AG20443 (cell line): ENCODE measurements at places on chromosomes 6 and 20.
A peak's percentile ranks its signal among the peaks of the same experiment; 100 is the strongest.

- no peak for DNase-seq
Measured at GRCh38 chr6:53924821-53925422, 130.1 kb downstream of the LRRC1 start.

- no peak for DNase-seq
Measured at GRCh38 chr6:37743926-37744325, 46.2 kb upstream of the MDGA1 start.

DNA sequence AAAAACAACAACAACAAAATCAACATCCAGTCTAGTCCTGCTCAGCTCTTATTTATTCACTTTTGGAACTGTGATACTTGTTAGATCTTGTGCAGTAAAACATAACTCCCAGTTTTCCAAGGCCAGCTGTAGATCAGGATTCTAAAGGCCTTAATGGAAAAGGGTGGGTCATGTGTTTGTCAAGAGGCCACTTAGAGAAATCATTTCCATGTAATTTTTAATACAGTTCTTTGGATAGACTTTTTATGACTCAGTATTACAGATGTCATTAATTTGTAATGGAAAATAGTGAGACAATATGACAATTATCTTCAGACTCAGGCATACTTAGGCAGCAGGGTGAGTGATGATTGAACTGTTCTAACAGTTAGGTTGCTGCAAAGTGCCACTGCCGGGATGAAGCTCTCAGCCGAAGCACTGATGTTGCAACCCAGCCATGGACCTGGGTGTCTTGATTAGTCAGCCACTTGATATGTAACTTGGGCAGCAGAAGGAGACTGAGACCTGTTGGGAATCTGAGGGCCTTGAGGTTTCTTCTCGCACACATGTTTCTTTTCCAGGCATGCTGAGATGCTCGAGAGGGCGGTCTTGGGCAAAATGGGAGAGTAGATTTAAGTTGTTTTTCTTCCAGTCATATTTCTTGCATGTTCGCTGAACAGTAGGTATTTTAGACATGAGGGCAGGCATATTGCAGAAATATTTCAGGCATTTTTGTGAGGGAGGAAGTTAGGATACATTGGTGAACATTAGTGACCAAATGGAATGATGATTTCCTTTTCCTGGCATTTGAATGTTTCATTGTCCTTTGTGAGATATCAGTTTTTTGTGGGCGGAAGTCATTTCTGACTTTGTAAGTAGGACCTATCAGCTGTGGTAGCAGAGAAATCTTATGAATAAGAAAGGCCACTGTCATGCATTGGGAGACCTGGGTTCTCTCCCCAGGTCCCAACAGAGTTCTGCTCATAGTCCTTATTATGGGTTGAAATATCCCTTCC, 52.3 kb downstream of the SLX4IP start:
- peak; percentile 45 for DNase-seq

- DNase-seq: peak; percentile 46
Measured at GRCh38 chr20:58640446-58640845, 10.6 kb upstream of the STX16 start.

DNA sequence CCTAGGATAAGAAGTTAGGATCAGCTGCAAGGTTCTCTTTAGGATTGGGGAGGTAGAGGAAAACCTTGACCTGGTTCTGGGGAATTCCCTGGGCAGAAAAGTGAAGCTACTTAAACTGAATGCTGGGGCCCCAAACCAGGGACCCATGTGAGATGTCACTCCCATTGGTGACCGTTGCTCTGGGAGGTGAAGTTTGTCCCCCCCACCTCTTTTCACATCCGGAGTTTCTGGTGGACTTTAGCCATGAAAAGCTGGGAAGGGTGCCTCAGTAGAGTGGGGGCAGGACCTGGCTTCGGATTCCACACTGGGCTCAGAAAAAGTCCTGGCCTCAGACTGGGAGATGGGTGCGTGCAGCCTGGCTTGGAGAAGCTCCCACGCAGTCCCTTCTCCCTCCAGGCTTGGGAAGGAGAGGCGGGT, 13.2 kb downstream of the TJAP1 start:
- no peak for DNase-seq

DNA sequence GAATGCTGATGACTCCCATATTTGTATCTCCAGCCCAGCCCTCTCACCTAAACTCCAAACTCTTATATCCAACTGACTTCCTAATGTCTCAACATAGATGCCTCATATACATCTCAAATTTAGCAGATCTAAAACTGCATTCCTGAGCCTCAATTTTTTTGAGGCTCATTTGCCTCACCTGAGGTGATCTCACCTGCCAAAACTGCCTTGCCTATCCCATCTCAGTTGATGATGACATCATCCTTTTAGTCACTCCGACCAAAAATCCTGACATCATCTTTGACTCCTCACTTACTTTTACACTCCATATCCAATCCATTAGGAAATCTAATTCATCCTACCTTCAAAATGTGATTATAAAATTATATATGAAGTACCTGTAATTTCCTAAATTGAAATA, 25.6 kb upstream of the SLPI start:
- no peak for DNase-seq

GRCh38 chr20:6829510-6830116, 62.1 kb downstream of the BMP2 start:
- DNase-seq: no peak

- DNase-seq: no peak
Measured at GRCh38 chr20:39876976-39877635, 811.9 kb downstream of the MAFB start.

DNA sequence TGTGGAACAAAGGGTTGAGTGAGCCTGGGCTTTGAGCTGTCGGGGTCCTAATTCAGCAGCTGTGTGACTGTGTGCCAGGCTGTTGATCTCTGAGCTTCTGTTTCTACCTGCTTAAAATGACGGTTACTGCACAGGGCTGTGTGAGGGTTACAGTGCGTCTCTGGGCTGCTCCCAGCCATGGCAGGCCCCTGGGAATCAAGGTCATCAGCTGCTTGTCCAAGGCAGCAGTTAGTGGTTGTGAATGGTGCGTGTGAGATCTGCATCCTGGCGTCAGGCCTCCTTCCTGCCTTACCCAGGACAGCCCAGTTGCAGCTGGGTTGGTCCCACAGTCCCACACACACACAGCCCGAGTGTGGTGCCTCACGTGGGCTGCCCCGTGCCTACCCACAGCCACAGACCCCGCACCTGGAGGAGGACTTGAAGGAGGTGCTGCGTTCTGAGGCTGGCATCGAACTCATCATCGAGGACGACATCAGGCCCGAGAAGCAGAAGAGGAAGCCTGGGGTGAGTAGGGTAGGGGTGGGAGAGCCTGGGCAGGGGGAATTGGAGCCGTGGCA, 15.6 kb downstream of the GTSF1L start:
- DNase-seq: no peak

DNA sequence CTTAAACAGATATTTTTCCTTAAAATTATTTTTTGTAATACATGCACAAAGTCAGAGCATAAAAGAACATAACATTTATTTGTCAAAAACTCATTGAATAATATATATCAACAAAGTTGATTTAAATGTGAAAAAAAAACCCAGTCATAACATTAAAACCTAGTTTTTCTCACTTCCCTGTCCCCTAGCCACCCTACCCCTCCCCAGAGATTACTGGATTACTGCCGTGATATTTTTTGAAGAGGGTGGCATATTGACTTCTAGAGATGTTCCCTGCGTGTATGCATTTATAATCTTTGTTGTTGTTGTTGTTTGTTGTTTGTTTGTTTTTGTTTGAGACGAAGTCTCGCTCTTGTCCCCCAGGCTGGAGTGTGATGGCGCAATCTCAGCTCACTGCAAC, 52.4 kb upstream of the ARMC2 start:
- no peak for DNase-seq

DNA sequence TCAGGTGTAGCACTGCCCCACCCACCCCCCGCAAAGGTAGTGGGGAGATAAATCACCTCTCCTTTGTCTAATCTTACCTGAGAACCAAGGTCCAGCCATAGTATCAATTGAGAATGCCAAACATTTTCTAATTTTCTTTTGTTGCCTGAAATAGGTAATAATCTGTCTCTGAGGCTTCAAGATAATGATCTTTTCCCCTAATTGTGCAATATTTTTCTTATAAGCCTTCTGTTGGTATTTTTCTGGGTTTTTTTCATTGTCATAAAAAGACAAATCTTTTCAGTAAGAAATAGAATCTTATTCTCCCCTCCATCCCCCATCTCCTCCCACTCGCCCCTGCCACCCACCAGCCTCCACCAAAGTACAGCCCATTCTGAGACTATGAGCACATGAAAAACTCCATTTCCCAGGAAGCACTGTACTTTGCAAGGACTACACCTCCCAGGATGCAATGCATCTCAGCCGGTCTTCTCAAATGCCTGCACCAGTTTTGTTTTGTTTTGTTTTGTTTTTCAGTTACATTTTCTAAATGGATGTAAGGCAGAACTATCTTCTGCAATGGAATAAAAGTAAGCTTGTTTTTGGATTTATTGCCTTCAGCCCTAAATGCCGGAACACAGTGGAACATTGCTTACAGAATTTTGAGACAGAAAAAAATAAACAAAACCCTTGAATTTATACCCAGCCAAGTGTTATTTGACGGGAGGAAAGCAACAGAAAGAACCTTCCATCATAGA, 268.0 kb downstream of the TFAP2A start:
- DNase-seq: peak; percentile 70

DNA sequence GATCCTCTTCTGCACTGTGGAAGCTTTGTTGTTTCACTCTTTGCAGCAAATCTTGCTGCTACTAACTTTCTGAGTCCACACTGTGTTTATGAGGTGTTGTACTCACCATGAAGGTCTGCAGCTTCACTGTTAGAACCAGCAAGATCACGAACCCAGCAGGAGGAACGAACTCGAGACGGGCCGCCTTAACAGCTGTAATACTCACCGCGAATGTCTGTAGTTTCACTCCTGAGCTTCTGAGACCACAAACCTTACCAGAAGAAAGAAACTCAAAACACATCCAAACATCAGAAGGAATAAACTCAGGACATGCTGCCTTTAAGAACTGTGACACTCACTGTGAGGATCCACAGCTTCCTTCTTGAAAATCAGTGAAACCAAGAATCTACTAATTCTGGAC, 48.1 kb upstream of the MBOAT1 start:
- DNase-seq: no peak

DNA sequence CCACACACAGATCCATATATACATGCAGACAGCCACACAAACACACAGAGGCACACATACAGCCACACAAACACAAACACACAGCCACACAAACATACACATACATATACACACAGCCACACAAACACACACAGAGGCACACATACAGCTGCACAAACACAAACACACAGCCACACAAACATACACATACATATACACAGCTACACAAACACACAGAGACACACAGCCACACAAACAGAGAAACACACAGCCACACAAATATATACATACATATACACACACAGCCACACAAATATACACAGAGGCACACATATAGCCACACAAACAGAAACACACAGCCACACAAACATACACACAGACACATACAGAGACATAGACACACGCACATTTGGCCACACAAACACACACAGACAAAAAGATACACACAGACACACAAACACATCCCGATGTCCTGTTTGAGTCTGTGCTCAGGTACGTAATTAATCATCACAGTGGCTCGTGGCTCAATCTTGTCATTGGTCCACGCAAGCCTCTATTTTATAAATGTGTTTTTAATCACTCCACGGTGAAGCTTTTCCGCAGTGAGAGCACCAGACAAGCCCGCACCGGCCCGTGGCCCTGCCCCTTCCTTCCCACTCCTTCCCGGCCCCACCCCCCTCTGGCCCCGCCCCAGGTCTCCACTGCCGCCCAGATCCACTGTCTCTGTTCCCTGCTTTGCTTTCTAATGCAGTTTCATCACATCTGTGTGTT, 135.3 kb downstream of the CDH4 start:
- peak; percentile 86 for DNase-seq

DNA sequence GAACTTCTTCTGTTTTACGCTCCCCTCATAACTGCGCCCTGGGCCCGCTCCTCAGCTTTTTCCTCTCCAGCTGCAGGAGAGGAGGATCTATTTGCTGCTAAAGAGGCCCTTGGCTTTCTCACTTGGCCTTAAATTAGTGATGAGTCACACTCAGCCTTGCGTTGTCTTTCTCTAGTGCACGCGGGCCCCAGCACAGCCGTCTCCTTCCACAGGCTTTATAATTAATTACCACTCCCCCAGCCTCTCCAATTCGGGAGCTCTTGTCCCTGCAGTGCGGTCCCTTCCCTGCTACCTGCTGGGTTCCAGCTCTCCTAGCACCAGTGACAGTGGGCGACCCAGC, 25.2 kb downstream of the PACSIN1 start:
- DNase-seq: peak; percentile 81

GRCh38 chr6:125231133-125231532, 70.6 kb downstream of the HDDC2 start:
- no peak for DNase-seq

DNA sequence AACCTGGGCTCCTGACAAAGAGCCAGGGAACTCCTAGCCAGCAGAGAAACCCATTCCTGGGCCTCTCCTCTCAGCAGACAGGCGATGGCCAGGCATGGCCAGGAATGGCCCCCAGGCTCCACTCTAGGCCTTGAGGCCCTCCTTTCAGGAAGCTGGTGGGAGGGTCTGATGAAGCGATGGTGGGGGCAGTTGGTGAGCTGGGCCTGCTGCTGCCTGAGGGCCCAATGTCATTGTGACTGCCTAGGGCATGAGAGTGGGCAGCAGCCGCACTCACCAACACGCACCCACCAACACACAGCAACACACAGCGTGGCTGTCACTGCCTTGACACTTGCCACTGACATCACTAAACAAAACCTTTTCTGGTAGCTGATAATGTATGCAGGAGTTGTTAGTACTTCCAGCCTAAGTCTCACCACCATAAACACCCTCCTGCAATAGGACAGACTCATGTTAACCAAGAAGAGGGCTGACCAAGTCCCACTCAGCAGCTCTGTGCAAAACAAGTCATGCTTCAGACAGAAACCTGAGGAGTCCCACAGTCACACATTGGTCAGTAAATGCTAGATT, 69.3 kb downstream of the ABHD12 start:
- DNase-seq: no peak

DNA sequence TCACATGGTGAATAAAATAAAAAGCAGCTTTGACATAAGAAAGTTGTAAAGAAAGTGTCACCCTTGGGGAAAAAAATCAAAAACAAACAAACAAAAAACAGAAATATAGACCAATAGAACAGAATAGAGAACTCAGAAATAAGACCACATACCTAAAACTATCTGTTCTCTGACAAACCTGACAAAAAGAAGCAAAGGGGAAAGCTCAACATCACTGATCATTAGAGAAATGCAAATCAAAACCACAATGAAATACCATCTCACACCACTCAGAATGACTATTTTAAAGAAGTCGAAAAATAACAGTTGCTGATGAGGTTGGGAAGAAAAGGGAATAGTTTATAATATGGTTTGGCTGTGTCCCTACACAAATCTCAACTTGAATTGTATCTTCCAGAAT, 159.1 kb downstream of the TINAG start:
- DNase-seq: no peak

DNA sequence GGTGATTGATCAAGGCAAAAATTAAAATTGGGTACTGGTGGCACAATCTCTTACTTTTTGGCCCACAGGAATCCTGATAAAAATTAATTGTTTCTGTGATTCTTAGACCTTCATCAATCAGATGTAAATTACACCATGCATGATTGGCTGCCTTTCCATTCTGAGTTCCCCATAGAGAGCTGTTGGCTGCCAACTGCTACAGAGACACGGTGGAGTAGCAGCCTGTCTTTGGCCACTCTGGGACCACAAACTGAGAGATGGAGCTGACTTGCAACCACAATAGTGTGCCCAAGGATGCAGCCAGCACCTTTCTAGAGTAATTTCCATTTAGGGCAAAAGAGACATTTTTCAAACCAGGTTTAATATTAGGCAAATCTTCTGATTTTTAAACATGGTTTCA, 274.3 kb upstream of the MMS22L start:
- no peak for DNase-seq
